ENCODE measurements at places on chromosomes 3 and 15.

DNA sequence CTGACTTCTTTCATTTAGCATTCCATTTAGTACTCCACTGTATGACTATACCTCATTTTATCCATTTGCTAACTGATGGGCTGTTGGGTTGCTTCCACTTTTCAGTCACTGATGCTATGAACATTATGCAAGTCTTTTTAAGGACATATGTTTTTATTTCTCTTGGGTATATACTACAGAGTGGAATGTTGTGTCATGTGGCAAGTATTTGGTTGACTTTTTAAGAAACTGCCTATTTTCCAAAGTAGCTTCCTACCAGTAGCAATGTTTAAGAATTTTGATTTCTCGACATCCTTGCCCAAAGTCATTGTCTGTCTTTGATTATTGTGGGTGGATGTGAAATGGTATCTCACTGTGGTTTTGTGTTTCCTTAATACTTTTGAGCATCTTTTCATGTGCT is 110.1 kb upstream of the TPM1 start:
- DNase-seq = no peak

- DNase-seq = no peak
Measured at GRCh38 chr3:42491881-42492507, 10.4 kb upstream of the VIPR1 start.

DNA sequence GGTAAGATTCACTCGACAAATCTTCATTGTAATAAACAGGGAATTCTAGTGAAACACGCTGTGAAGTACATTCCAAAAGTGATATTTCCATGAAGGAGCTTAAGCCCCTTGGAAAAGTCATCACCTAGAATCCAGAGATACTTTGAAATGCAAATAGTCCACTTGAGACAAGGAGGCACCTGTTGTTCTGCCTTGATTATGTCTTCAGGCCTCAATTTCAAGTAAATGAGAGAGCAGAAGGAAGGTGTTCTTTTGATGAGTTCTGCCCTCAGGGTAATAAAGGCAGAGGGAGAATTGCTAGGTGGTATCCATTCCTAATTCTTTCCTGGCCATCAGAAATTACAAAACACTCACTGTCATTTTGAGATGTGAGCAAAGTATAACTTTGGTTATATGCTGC is 162.1 kb downstream of the CADM2 start:
- no peak for DNase-seq

DNA sequence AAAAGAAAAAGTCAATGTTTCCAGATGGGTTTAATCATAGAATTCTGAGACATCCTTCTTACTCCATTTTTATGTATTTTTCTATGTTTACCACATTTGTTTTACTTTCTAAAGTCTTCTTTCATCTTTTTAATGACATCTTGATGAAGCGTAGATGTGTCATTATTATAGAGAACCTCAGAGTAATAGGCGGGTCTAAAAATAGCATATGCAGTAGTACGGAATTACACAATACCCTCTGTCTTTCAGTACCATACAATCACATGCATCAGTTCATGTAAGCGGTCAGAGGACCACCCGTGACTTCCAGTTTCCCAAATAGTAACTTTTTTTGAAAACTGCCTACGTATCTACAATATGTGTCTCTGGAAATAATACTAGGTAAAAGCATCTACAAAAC is 224.0 kb downstream of the PLOD2 start:
- DNase-seq = no peak

DNA sequence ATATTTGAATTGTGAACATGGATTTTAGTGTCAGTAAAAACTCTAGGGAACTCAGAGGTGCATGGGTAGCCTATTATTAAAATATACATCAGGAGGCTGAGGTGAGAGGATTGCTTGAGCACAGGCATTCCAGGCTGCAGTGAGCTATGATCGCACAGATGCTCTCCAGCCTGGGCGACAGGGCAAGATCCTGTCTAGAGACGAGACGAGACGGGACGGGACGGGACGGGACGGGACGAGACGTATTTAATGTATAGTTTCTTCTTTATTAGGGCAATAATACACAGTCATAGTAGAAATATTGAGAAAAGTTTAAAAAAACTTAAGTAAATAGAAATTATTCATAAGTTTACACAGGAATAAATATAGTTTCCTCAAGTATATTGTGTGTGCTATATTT is 89.3 kb downstream of the DIPK2A start:
- DNase-seq = no peak

DNA sequence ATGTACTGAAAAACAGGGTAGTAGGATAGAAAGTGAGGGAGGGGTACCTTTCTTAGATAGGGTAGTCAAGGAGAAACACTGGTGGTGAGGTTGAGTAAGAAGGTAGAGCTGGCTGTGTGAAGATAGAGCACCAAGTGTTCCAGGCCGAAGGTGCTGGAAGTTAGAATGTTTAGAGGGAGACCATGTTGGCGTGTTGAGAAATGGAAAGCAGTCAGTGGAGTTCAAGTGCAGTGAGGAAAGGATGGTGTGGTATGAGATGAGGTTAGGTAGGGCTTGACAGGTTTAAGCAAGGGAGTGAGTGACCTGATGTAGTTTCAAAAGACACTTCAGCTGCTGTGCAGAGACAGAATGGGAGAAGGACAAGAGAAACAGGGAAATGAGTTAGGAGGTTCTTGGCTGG is 54.2 kb upstream of the CHST2 start:
- DNase-seq = no peak

GRCh38 chr3:183490653-183491052 is 62.2 kb upstream of the MCF2L2 start:
- DNase-seq = no peak

DNA sequence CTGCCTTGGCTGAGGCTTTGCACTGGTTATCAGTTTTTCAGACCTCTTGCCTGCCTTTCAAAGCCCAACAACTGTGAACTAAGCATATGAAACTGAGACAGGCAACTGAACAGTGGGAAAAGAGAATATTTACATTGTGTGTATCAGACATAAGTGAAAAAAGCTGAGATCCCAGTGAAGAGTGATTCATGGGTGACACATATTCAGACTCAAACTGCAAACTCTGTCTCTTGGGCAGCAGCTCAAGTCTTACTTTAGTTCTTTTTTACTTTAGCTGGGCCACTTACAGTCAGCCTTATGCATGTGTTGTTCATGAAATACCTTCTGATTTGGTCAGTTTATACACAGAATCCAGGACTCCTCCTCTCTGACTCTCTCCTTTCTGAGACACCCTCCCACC is 19.2 kb downstream of the SUCLG2 start:
- DNase-seq = no peak

DNA sequence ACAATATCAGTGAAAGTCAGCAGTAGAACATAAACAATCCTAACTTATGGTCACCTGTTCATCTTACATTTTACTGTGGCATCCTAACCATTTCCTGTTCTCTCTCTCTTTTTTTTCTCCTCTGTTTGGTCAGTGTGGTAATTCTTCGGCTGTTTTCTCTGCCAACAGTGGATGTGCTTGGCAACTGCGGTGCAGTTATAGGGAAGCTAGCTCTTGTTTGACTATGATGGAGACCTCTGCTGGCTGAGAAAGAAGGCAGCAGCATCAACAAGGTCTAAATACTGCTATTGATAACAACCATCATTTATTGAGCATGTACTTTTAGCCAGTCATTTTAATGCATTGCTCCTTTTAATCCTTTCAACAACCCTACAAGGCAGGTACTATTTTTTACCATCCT is 723 bp upstream of the DRD3 start:
- peak; percentile 17 for DNase-seq

- no peak for DNase-seq
Measured at GRCh38 chr15:57586661-57587424, 4.9 kb upstream of the MYZAP start.

- no peak for DNase-seq
Measured at GRCh38 chr15:82928711-82929110, 23.8 kb downstream of the HOMER2 start.

DNA sequence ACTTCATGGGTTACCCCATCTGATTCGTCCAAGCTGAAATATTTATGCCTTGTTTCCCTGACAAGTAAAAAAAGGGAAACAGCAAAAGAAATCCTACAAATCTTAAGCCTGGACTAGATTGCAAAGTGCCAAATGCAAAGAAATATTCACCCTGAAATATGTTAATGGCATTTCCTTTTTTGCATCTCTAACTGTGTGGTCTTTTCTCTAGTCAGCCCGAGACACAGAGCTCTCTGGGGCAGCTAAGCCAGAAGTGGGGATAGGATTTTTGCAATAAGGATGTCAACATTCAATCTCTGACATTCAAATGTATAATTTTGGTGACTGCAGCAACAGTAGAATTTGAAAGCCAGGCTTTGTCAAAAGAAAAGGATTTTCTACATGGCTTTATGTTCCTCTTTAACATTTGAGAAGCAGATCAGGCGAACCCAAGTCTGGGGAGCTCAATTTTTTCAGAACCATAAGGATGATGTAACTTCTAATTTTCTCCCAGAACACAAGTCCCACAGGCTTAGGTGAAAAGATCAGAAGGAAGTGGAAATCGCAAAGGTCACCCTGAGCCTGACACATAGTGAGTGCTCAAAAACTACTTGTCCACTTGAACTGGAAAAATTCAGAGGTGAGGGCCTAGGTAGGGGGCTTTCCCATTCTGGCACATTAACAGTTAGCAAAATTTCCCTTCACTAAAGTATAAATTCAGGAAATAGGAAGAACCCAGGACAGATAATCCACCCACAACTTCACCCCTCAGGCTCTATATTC is 28.2 kb upstream of the KCNMB3 start:
- no peak for DNase-seq

DNA sequence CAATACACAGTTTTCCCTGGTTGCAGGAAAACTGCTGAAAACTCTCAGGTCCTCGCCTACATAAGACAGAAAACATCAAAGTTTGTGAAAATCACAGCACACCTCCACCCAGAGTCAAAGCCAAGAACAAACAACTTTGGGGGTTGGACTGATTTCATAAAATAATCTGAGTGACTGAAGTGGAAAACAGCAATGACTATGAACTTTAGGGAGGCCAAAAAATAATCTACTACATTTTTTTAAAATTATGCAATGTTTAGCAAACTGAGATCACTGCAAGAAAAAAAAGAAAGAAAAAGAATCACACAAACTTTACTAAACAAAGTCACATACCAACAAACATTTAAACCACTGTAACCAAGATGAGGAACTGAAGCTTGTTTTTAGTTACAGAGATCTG is 15.9 kb upstream of the FOXP1 start:
- no peak for DNase-seq

GRCh38 chr3:187750513-187751123 is 5.3 kb upstream of the BCL6 start:
- DNase-seq = no peak

GRCh38 chr15:83275412-83275811 is 9.1 kb downstream of the BNC1 start:
- no peak for DNase-seq

DNA sequence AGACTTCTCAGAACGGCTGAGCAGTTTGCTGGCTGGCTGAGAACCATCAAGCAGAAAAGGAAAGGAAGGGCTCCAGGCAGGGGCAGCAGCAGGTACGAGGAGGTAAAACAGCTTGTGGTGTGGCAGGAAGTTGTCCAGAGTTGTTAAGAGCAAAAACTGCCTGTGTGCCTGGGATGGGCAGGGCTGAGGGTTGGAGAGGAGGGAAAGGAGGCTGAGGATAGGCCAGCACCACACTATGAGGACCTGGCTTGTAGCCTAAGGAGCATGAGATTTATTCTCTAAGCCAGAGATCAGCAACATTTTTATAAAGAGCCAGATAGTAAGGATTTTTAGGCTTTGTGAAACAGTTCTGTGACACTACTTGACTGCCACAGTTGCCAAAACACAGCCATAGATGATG is 8.0 kb downstream of the IGSF10 start:
- DNase-seq = no peak

DNA sequence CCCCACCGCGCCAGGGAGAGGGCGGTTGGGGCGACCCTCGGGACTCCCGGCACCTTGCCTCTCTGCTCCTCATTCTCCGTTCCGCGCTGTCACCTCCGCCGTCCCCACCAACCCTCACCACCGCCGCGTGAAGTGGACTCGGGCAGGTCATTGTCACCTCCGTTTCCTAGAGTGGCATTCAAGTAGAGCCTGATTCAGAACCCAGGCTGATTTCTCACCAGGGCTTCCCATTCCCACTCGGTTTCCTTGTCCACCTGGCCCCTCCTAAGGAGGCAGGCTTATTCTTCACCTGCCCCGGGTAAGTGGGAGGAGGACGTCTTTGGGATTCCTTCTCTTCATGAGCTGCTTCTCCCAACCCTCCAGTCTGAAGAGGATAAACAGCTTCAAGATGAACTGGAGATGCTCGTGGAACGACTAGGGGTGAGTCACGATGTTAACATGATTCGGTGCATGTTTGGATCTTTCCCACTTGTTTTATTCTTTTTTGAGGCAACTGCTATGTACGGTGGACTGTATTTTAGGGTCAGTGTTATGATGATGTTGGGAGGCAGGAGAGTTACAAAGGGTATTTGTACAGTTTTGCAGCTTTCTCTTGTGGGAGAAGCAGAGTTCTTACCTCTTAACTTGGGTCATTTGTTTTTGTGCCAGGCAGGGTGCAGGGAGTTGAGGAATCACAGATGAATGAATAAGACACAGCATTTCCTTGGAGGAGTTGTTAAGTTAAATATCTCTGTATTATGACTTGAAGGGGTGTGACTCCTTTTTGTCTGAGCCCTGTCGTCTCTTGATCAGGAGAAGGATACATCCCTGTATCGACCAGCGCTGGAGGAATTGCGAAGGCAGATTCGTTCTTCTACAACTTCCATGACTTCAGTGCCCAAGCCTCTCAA is 692 bp downstream of the PSMD2 start:
- no peak for DNase-seq

- no peak for DNase-seq
Measured at GRCh38 chr15:42082823-42083604, 11.3 kb downstream of the PLA2G4D start.

DNA sequence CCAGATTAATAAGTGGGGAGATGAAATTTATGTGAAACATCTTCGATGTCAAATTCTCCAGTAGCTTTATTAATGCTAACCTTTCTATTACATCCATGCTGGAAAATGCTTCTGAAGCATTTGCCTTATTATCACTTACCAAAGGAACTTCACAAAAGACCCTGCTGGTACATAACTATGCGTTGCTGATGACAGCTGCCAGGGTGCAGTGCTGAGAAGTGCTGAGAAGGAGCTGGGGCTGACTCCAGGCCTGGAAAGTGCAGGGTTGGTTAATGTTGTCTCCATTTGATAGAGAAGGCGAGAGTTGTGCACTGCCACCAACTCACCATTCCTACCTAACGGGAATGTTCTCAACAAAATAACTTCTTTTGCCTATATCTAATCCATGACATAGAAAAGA is 736.0 kb upstream of the NR2F2 start:
- no peak for DNase-seq

GRCh38 chr3:158420654-158421396 is 150.2 kb upstream of the MLF1 start:
- DNase-seq = no peak

- no peak for DNase-seq
Measured at GRCh38 chr3:155334914-155335723, 41.6 kb upstream of the STRIT1 start.

GRCh38 chr15:74427607-74428441 is 5.9 kb downstream of the SEMA7A start:
- peak; percentile 93 for DNase-seq

- DNase-seq = peak; percentile 15
Measured at GRCh38 chr15:87527416-87527815, 729.1 kb downstream of the NTRK3 start.
